H1 (cell line): ENCODE measurements at places on chromosomes 7 and 10. TPM values are rescaled to one million over a fixed set of nuclear protein-coding genes. Genes with fewer than 3 reads are reported as not detected.

TM9SF3 gene
- 127 TPM in 2 replicates for total RNA-seq

HABP2 gene
- total RNA-seq: not detected in 2 replicates

CUBN gene
- total RNA-seq: 0.04 TPM in 2 replicates

CUZD1 gene
- 11.9 and 13.0 TPM in 2 replicates for total RNA-seq

PRPS1L1 gene
- not detected in 2 replicates for total RNA-seq

CALN1 gene
- total RNA-seq: 14.4 and 15.2 TPM in 2 replicates

TMEM236 gene
- 0.07 and 0.11 TPM in 2 replicates for total RNA-seq

SHH gene
- not detected in 2 replicates for total RNA-seq

ITGA8 gene
- not detected in 2 replicates for total RNA-seq

MLXIPL gene
- total RNA-seq: 8.6 and 9.4 TPM in 2 replicates

MYL7 gene
- total RNA-seq: 3.3 and 3.6 TPM in 2 replicates

ZNF716 gene
- not detected in 2 replicates for total RNA-seq

RELN gene
- total RNA-seq: 0.02 and 0.07 TPM in 2 replicates

GDF2 gene
- total RNA-seq: not detected in 2 replicates

PSD gene
- 5.6 and 6.0 TPM in 2 replicates for total RNA-seq

DYDC2 gene
- 3.5 and 5.2 TPM in 2 replicates for total RNA-seq

ATP6V0A4 gene
- 0.47 and 0.78 TPM in 2 replicates for total RNA-seq

ZCWPW1 gene
- total RNA-seq: 1.4 and 2.7 TPM in 2 replicates

PLA2G12B gene
- not detected in 2 replicates for total RNA-seq

ATG9B gene
- 2.3 and 2.6 TPM in 2 replicates for total RNA-seq

SYT15B gene
- total RNA-seq: not detected in 2 replicates

PNLIPRP3 gene
- total RNA-seq: not detected in 2 replicates

CYP3A5 gene
- not detected in 2 replicates for total RNA-seq

DOCK1 gene
- 53.0 and 54.4 TPM in 2 replicates for total RNA-seq

GCK gene
- 4.1 and 4.9 TPM in 2 replicates for total RNA-seq

NODAL gene
- total RNA-seq: 6.3 and 7.3 TPM in 2 replicates

TIMM23B gene
- total RNA-seq: 13.8 and 14.4 TPM in 2 replicates

CHST3 gene
- 5.7 and 5.8 TPM in 2 replicates for total RNA-seq

TLX1 gene
- not detected in 2 replicates for total RNA-seq

ZNF488 gene
- total RNA-seq: 7.7 and 7.9 TPM in 2 replicates

AFAP1L2 gene
- 6.2 and 6.4 TPM in 2 replicates for total RNA-seq

MYPN gene
- total RNA-seq: not detected in 2 replicates

SLC26A3 gene
- not detected in 2 replicates for total RNA-seq

COBL gene
- total RNA-seq: 36.5 and 40.4 TPM in 2 replicates

KLF14 gene
- total RNA-seq: not detected in 2 replicates

ADCY1 gene
- 25.9 and 26.9 TPM in 2 replicates for total RNA-seq

NXPH1 gene
- total RNA-seq: 0.40 and 1.0 TPM in 2 replicates

RGS10 gene
- 12.2 and 13.1 TPM in 2 replicates for total RNA-seq

CAV1 gene
- 21.8 and 22.8 TPM in 2 replicates for total RNA-seq

SMURF1 gene
- 23.5 and 24.5 TPM in 2 replicates for total RNA-seq

ITPRID1 gene
- 0.13 and 0.47 TPM in 2 replicates for total RNA-seq

CYP2C18 gene
- total RNA-seq: 0.13 TPM in 1 of 2 replicates, not detected in the other

IFRD1 gene
- total RNA-seq: 50.4 and 50.5 TPM in 2 replicates

LRRC61 gene
- total RNA-seq: 0.73 and 1.0 TPM in 2 replicates

WASL gene
- total RNA-seq: 37.1 and 38.9 TPM in 2 replicates

TMEM139 gene
- 3.2 and 4.4 TPM in 2 replicates for total RNA-seq

ASB10 gene
- total RNA-seq: not detected in 2 replicates

TRIL gene
- total RNA-seq: 5.5 and 5.8 TPM in 2 replicates

GSTO2 gene
- total RNA-seq: 12.7 and 13.1 TPM in 2 replicates

SLC29A3 gene
- total RNA-seq: 14.0 and 15.2 TPM in 2 replicates

VKORC1L1 gene
- 43.9 and 45.3 TPM in 2 replicates for total RNA-seq

OR6B1 gene
- not detected in 2 replicates for total RNA-seq

SEC31B gene
- 3.0 and 4.1 TPM in 2 replicates for total RNA-seq

CPEB3 gene
- 1.7 and 1.9 TPM in 2 replicates for total RNA-seq

MMD2 gene
- total RNA-seq: not detected in 2 replicates

ZNF117 gene
- 10.2 and 13.0 TPM in 2 replicates for total RNA-seq
